ENCODE measurements at places on chromosomes 4 and X.

DNA sequence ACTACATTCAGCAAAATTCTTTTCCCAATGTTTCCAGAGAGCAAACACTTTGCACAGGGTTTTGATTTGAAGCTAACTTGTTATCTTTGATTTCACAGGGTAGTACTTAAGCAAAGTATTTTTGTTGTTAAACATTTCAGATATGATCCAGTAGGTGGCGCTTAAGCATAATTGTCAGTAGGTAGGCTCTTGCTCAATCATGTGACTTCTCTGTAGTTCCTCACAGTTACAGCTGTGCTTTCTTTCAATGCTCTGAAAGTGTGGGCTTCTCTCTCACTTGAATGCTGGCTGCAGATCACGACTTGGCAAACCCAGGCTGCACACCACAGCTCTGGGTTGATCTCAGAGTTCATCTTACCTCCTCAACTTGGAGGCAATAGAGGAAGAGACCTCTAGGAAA lies 1016.5 kb downstream of the SH3BGRL start:
- DNase-seq, result no peak

- DNase-seq, result no peak
Measured at GRCh38 chrX:107777536-107777832, at the start of gene NCBP2L. Gene NCBP2L (plus strand): TSS chrX:107777733. CDS start chrX:107794221, 16,488 bp downstream.

DNA sequence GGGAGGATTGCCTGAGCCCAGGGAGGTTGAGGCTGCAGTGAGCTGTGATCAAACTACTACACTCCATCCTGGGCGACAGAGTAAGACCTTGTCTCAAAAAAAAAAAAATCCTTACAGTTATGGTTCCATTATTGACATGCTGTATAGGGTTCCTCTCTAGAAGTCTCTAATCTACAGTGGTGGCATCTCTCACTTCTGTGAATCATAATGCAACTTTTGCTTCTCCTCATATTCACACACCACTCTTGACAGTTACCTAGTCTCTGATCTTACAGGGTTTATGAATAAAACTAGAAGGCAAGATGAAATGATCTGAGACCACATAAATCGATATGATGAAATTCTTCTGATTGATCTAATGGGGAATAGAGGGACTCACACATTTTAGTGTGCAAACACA lies 40.6 kb downstream of the DOCK11 start:
- DNase-seq, result no peak

GRCh38 chr4:136680761-136681160 lies 851.5 kb downstream of the PCDH18 start:
- no peak for DNase-seq

DNA sequence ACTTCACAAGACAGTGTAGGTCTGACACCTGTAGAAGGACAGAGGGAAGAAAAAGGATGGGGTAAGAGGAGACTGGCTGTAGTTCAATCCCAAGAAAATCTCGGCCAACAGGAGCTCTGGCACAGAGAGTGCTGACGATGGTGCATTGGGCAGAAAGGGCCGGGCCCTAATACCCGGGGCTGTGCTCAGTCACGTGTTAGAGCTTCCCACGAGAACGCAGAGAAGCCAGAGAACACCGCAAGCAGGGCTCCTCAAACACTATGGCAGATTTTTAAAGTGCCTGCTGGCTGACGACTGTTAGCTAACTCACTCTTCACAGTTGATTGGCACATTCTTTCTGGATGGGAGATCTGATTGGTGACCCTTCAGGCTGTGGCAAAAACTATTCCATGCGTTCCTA lies 35.5 kb downstream of the EREG start:
- DNase-seq, result no peak

GRCh38 chrX:111498538-111499103 lies 12.8 kb upstream of the SERTM2 start:
- no peak for DNase-seq

DNA sequence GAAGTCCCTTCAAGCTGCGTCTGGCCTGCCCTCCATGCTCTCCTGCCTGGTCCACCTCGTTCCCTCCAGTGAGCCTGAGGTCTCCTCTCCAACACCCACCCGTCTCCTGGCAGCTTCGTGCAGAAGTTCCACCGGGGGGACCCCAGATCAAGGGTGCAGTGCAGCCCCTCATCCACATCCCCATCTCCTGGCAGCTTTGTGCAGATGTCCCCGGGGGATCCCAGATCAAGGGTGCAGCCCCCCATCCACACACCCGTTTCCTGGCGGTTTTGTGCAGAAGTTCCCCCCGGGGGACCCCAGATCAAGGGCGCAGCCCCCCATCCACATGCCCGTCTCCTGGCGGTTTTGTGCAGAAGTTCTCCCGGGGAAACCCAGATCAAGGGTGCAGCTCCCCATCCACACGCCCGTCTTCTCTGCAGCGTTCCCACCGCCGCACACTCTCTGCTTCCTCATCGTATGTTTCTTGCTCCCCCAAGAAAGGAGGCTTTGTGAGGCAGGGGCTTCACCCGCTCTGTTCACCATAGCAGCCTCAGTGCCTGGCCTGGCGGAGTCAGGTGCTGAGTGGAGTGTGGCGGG lies 35.7 kb downstream of the PIGG start:
- no peak for DNase-seq

DNA sequence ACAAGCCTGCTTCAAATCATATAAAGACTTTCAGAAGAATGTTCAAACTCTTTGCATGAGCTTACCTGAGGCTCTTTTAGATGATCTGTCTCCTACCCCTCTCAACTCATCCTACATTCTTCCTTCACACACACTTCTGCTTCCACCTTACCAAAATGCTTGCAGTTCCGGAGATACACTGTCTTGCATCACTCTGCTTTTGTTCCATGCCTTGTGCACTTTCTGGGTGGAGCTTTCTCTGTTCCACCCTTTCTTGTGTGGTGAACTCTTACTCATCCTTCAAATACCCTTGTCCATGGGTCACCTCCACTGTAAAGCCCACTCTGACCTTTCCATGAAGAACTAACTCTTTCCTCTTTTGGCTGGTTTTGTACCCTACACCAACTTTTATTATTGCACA lies 18.4 kb upstream of the MGST2 start:
- no peak for DNase-seq

- no peak for DNase-seq
Measured at GRCh38 chr4:141027421-141027820, 105.8 kb downstream of the RNF150 start.

Data from NCI-H524 treated with DMSO at 0.1 percent for 48 hours (cell line).